Cardiac septum (tissue), 1 donor: ENCODE measurements at places on chromosomes 11 and 22. TPM values are rescaled to one million over a fixed set of nuclear protein-coding genes. Genes with fewer than 3 reads are reported as not detected.
A peak's percentile ranks its signal among the peaks of the same experiment; 100 is the strongest.

DNA sequence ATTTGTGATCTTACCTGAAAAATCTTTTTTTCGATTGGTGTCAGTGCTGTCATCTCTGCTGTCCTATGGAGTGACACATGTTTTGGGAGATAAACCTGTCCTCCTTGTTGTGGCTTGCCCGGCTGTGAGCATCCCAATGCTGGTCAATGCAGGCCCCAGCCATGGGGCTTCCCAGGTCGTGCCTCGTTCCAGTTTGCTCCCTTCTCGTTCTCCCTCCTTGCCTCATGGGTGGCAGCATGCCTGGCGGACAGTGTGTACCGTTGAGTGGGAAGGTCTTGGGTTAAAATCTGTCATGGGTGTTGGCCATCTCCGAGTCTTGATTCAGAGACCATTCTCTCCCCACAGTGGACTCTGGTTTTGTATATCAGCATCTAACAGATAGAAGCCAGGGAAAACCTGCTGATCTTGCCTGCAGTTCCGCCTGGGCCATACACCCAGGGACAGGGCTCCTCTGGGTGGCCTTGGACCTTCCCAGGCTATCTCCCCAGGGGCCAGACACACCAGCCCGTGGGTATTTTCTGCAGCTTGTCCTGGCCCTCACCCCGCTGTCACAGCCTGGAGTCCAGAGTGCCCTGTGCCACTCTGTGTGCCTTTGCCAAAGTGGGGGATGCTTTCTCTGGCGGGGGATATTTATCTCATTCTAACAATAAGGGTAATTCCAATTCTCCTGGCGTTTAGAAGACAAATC lies 208.1 kb downstream of the TBC1D22A start:
- peak; percentile 27 for DNase-seq

The CAPN5 gene
- total RNA-seq, result 4.0 TPM

GRCh38 chr11:2734181-2735052 lies 34.6 kb upstream of the KCNQ1OT1 start:
- no peak for DNase-seq

- no peak for DNase-seq
Observed at GRCh38 chr11:2158296-2158737, 2.7 kb downstream of the INS start.

DNA sequence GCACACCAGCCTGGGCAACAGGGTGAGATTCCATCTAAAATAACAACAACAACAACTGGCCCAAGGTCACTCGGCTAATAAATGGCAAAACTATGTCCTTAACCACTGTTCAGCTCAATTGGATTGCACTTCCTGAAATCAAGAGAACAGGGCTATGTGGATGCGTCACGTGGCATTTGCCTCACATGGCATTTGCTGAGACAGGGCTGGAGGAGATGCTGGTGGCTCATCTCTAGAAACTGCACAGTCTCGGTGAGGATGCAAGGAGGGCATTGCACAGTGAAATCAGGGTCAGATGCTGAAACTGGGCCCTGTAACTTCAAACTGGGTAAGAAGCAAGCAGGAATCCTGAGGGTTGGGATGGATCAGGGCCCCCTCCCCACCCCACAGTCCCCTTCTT lies 171.9 kb downstream of the BUD13 start:
- DNase-seq, result peak; percentile 49
